ENCODE measurements at places on chromosomes 5 and 9.

DNA sequence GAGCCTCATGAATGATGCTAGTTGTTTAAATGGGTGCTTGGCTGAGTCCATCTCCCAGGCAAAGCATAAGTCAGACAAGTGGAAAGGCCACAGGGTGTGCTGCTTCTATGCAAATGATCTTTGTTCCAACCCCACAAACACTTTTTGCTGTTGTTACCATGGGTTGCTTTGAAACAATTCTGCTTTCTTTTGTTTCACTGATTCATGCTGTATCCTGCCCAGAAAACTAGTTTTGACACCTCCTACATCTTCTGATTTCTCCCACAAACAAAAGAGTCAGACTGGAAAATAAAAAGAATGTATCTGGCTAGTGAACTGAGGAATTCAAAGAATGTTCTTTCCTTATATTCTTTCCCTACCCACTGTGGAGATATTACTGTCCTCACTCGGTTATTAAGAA lies 298.6 kb downstream of the DIRAS2 start:
- no peak for DNase-seq

- no peak for DNase-seq
These were observed 129.2 kb downstream of the LIFR start for GRCh38 chr5:38426986-38427950.

- DNase-seq, result no peak
These were observed 70.1 kb upstream of the CCDC180 start for GRCh38 chr9:97237311-97237786.

- no peak for DNase-seq
These were observed 1.9 kb upstream of the PURA start for GRCh38 chr5:140111859-140112551.

- DNase-seq, result no peak
These were observed 328.6 kb downstream of the CYLC2 start for GRCh38 chr9:103323699-103324098.

DNA sequence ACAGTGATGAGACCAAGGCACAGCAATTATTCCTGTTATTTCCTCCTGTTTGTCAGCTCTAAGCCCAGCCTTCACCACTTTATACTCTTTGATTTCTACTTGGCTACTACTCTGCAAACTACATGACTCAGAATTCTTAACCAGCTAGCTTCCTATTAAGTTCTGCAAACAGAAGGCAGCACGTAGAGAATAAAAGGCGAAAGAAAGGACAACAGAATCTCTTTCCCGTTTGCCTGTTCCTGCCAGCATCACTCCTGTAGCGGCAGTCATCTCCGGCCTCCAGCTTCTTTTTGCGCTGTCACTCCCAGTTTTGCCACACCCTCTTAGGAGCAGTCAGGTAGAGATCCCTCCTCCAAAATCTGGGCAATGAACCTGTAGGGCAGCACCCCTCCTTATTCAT lies 29.9 kb downstream of the DPYSL3 start:
- no peak for DNase-seq

- DNase-seq, result no peak
These were observed 36.3 kb upstream of the LRRTM2 start for GRCh38 chr5:138911441-138911840.

DNA sequence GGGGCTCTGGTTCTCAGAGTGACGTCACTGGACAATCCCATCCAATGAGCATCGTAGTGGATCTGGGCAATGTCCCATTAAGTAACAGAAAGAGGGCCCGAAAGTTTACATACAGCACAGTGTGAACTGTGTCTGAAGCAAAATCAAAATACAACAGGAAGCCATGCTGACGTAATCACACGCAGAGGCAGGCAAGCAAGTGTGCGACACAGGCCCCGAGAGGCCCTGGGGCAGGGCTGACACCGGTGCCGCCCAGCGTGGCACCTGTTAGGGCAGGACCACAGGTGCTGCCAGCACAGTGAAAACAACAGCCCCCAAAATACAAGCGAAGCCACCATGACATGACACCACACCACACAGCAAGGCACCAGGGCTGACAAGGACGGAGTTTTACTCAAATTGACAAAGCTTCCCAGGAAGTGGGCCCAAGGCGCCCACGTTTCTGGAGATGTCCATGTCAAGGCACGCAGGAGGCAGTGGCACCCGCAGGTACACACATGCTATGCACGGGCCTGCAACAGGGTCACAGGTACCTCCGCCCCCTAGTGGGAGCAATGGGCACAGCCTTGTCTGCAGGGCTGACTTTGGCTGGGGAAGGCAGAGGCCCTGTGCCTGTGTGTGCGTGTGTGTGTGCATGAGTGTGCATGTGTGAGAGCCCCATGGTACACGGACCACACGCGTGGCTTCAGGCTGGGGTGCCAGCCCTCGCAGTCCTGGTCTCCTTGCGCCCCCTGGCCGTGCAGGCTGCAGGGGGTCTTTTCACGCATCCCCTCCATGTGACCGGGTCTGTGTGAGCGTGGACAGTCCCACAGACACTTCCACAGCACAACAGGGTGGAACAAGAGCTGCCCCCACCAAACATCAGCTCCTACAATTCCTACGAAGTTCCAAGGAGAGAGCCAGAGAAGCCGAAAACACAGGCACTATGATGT lies 19.6 kb downstream of the QSOX2 start:
- DNase-seq, result no peak

GRCh38 chr9:76462126-76462525 lies 3.1 kb downstream of the GCNT1 start:
- no peak for DNase-seq
